ENCODE measurements at places on chromosomes 16 and 17.

GRCh38 chr16:68298907-68299561 is 11.7 kb downstream of the SLC7A6OS start:
- no peak for DNase-seq

DNA sequence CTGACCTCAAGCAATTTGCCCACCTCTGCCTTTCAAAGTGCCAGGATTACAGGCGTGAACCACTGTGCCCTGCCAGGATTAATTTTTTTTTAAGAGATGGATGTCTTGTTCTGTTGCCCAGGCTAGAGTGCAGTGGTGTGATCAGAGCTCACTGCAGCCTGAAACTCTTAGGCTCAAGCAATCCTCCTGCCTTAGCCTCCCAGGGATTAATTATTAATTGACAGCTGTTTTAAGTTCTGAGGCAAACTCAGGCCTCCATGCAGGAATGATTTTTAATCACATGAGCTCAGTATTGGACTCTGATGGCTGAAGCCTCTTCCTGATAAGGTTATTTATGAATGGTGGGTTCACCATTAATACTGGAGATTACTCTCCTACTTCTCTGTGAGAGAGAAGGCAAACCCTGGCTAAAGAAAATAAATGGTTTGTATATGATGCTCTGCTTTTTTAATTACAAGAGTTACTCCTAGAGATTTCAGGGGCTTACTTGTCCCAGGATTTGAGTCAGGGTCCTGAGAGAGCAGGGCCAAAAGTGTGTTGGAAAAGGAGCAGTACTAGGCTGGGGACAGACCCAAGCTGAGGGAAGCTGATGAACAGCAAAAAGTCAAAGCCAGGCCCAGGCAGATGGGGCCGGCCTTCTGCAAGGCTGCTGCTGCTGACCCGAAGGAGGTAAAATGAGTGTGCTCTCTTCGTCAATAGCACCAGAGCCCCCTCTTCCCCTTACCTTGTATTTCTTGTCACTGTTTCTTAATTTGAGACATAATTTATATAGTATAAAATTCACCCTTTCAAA is 56.9 kb upstream of the HAS3 start:
- DNase-seq: no peak

GRCh38 chr17:77460514-77461046 is 319.8 kb downstream of the SEC14L1 start:
- no peak for DNase-seq

GRCh38 chr17:45145035-45145389 is 3.3 kb upstream of the HEXIM1 start:
- no peak for DNase-seq

DNA sequence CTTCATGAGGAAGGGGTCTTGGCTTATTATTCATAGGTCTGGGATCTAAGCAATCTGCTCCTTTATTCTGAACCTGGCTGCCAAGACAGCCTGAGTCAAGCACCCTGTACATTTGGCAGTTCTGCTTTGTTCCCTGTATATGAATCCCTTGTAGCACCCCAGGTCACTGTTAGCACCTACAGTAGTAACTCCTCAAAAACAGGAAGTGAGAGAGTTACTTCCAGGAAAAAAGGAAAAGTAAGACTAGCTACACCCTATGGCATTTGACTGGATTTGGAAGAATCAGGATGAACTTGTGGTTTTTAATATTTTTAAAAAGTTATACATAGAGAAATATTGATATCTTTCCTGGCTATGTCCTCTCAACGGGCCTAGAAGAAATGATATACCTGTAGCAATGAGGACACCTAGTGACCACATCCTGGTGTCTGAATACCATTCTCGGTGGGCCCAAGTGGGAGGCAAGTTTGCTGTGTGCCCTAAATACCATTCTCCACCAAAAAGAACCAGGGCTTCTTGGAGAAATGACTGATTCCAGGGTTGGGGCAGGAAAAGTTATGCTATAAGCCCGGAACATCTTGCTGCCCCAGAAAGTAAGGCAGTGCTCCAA is 9.9 kb downstream of the ANKRD40 start:
- DNase-seq: no peak

DNA sequence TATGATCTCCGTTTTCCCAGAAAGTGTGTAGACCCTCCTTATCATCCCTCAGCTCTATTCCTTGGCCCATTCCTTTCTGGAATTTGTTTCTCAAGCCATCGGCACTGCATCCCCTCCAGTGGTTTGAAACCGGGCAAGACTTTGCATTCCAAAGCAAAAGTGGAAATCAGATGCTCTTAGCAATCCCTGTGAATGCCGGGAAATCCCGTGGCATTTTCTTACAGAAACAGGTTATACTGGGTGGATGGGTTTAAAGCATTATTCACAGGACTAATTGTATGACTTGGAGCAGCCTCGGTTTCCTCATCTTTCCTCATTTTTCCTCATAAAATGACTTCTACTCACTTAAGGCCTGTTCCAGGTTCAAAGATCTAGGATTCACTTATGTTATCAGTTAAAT is 52.0 kb downstream of the MAP2K6 start:
- DNase-seq: no peak

DNA sequence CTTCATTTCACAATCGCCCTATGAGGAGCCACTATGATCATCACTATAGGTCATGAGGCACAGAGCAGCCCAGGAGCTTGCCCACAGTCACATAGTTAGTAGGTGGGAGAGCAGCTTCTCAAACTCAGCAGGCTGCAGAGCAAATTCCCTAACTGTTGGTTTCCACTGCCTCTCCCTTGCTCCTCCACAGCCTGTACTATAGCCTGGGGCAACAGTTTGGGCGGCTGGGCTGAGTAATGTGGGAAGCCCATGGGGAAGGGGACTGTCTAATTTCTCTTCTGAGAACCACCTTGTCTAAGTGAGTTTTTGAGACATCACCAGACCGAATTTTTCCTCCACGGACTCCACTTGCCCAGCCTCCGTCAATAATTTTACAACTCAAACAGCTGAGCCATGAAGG is 73.4 kb upstream of the GPR139 start:
- no peak for DNase-seq

DNA sequence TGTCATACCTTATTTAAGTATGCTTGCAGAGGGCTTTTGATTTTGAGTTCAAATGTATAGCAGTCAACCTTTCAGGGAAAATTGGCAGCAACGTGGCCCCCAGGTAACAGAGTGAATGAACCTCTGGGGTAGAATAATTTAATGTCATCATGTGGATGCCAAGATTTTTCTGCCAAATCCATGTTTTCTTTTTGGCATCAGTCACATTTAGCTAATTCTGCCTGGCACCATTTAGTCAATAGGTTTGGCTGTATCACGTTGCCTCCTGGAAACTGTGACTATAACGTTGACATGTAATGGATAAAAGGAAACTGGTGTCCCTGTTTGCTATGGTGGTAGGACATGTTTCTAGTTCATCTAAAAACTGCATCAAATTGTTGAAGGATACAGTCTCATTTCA is 115.5 kb downstream of the HS3ST2 start:
- no peak for DNase-seq

DNA sequence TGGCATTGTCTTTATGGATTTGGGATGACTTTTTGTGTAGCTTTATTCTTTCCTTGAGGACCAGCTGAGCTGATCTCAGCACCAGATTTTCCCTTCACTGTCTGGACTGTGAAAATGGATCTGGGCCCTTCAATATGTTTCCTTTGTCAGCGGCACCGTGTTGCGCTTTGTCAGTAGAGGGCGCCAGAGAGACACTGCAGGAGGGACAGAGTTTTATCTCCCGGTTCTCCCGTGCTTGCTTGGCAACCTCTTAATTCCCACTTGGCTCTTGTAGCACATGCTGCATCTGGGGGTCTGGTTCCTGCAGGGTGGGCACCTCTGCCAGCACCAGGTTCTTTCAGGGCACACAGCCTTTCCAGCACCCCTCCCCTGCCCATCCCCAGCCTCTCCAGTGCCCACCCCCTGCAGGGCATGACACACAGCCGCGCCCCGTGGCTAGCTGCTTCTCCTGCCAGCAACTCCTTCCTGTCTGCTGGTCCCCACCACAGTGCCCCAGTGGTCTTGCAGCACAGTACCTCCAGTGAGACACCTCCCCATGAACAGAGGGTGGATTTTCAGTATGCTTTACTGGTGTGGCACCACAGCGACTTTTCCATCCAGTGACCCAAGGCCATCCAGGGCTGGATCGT is 19.6 kb downstream of the OR1D5 start:
- DNase-seq: no peak

DNA sequence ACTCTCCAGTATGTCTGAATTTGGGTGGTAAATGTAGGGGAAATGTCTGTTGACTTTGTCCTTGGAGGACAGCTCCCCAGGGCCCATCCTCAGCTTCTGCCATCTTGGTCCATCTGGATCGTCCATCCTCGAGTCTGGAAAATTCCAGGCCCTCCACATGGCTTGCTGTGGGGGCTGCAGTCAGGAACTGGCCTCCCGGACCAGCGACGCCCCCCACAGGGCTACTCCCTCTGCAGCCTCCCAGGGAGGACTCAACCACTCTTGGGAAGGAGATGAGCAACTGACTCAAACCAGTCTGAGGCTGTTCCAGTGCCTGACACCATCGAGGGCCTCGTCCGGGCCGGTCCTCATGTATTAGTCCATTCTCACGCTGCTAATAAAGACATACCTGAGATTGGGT is 5.5 kb upstream of the ZG16B start:
- no peak for DNase-seq

DNA sequence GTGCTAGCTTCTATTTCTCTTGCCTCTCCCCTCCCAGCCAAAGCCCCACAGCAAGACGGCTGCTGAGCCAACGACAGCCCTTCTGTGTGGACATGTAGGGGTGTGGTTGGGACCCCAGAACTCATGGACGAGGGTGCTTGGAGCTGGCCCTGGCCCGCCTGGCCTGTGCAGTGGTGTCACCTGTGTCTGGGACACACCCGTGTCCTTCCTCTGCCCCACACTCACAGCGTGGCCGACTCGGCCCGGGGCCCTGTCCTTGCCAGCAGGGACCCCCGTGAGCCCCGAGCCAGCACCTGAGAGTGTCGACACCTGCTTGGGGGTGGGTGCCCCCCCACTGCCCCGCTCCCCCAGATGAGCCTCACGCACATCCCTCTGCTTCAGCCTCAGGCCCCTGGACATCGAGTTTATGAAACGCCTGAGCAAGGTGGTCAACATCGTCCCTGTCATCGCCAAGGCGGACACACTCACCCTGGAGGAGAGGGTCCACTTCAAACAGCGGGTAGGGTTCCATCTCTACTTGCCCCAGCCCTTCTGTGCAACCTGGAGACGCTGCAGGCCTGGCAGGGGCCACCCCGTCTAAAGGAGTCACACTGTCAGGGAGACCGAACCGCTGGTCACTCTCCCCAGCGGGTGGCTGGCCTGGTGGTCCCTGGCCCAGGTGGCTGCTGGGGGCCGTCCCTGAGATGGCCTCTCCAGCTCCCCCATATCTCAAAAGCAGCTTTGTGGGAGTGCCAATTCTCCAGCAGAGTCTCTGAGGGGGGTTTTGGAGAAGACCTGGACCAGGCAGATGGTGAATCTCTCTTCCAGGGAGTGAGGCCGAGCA is 349.8 kb downstream of the SEC14L1 start:
- DNase-seq: no peak
